ENCODE measurements at places on chromosomes 1 and 21. TPM values are rescaled to one million over a fixed set of nuclear protein-coding genes. Genes with fewer than 3 reads are reported as not detected.

PLEKHO1 gene
- 31.0 TPM for total RNA-seq

DMBX1 gene
- total RNA-seq = not detected

ZNF695 gene
- total RNA-seq = 2.7 TPM

PLPP3 gene
- total RNA-seq = 39.1 TPM

S100A7 gene
- total RNA-seq = not detected

LAD1 gene
- total RNA-seq = 0.09 TPM

AVPR1B gene
- 0.05 TPM for total RNA-seq

MPL gene
- total RNA-seq = not detected

- DNase-seq = no peak
Measured at GRCh38 chr1:9836632-9836960, 12.8 kb upstream of the CLSTN1 start.

DNA sequence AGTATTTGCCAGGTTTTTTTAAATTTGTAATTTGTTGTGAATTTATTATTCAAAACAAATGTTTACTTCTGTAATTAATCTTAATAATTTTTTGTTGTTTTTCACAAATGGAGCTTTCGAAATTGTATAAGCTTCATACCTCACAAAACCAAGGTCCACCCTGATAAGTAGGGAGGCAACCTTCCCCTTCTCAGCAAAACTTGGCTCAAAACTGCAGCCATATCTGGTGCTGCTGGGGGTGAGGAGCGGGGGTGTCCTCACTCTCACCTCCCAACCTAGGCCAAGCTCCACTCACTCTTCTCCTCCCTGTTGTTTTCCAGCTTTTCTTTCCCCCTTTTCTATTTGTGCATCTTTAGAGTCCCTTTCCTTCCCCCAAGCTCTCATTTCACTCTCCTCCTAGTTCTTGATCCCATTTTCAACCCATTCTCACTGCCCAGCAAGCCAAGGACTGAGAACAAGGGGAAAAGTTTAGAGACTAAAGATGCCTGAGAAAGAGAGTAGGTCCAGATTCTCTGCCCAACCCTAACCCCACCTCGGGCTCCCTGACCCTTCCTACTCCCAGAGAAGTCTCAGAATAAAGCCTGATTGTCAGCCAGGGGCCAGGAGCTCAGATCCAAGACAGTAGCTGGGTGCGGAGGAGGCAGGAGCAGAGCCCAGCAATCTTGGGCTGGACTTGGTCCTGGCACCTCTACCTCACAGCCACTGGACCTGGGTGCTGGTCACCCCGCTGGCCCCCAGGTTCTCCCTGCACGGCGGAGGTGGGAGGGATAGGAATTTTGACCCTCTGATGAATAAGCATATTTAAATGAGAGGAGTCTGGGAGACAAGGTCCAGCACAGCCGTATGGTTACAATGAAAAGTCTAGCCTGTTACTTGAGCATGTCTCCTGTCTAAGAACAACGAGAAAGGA lies 8.3 kb upstream of the CFAP45 start:
- DNase-seq = no peak

- DNase-seq = no peak
Measured at GRCh38 chr1:232936941-232937340, 13.5 kb upstream of the NTPCR start.

GRCh38 chr1:58581641-58582040 lies 4.6 kb upstream of the TACSTD2 start:
- DNase-seq = no peak

DNA sequence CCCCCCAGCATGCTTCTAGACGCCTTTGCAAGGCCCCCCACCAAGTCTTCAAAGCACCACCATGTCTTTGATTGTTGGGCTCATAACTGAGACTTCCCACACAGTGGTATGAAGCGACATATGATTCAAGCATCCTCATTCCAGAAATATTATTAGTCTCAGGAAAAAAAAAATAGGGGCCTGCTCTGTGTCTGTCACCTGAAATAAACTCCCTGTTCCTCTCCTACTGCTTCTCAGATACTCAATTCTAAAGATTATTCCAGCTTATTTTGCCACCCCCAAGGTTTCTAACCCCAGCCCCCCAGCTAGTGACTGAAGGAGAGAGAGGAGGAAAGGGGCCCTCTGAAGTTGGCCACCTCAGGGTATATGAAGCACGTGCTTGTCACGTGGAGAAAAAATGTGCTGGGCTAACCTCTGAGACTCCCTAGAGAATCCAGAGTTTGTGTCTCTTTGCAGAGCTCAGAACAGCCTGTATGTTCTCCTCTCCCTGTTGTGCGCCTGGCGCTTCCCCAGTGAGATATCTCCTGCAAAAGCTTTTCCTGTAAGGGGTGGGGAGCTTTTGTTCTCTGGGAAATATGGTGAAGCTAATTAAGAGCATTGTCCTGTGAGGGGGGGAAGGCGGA lies 35.9 kb upstream of the RASAL2 start:
- DNase-seq = peak; percentile 73

GRCh38 chr1:46284058-46284457 lies 19.4 kb downstream of the LRRC41 start:
- no peak for DNase-seq

- DNase-seq = peak; percentile 63
Measured at GRCh38 chr1:41021526-41022308, at the start of gene SLFNL1. Gene SLFNL1 (minus strand): TSS chr1:41021725. CDS start chr1:41020660, 1,065 bp downstream.

- peak; percentile 76 for DNase-seq
Measured at GRCh38 chr1:51303751-51304251, 26.6 kb downstream of the TTC39A start.

DNA sequence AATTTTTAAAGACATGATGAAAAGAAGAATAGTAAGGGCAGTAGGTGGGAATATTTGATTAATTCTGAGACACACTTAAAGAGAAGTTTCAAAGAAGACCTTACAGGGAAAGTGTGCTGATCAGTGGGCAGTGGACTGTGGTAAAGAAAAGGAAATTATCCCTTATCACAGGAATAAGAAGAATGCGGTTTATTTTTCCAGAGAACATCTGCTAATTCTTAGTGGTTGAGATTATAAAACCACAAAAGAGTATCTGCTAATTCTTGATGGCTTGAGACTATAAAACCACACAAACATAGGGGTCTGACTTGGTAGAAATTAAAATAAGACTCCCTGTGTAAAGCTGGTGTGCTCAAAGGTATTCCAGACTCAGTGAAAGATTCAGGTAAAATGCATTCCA lies 60.0 kb upstream of the KCTD3 start:
- DNase-seq = no peak

DNA sequence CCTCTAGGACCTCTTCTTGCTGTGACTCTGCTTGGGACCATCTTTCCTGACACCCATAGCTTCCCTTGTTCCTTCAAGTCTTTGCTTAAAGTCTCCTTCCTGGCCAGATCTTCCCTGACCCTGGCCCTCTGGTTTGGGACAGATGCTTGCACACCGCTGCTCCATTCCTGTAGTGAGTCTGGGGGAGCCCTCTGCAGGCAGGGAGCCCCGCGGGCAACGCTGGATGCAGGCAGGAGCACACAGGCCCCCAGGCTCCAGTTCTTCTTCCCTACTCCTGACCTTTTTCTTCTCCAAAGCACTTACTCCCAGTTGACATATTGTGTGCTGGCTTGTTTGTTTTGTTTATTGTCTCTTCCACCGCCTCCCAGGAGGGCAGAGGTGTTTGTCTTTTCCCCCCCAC lies 413.4 kb downstream of the CAMTA1 start:
- DNase-seq = no peak

DNA sequence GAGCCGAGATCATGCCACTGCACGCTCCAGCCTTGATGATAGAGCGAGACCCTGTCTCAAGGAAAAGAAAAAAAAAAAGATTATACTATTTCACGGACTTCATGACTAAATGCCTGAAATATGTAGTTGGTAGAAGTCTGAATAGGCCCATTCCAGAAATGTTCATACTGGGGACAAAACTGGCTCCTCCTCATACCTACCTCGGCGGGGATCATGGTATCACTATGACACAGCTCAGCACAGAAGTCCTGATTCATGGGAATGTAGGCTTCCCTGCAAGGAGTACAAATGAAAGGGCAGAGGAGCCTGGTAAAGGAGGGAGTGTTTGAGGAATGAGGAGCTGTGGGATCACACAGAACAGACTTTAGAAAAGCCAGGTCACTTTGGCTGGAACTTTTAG lies 5.0 kb downstream of the SPATA46 start:
- DNase-seq = no peak

DNA sequence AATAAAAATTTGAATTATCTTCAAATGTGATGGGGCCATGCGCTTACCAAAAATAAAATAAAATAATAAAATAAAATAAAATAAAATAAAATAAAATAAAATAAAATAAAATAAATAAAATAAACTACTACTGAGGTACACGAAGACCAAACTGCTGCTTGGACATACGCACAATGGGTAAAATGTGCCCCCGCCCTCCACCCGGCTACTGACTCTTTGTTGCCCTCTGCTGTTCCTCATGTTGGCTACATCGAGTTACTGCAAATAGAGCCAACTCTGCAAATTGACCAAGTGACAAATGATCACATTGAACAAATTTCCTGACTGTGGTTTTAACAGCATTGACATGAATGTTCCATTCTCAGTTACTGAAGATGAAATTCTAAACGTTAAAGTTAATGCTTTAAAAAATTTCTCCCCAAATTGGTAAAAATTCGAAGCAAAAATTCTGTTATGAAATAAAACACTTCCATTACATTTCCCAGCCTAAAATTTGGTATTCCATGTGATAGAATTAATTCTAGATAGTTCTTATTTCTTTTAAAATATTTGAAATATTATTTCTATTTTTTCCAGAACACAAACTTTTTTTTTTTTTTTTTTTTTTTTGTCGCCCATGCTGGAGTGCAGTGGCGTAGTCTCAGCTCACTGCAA lies 18.8 kb upstream of the MAP1LC3C start:
- peak; percentile 71 for DNase-seq

GRCh38 chr1:173329726-173330125 lies 122.6 kb upstream of the TNFSF4 start:
- no peak for DNase-seq

DNA sequence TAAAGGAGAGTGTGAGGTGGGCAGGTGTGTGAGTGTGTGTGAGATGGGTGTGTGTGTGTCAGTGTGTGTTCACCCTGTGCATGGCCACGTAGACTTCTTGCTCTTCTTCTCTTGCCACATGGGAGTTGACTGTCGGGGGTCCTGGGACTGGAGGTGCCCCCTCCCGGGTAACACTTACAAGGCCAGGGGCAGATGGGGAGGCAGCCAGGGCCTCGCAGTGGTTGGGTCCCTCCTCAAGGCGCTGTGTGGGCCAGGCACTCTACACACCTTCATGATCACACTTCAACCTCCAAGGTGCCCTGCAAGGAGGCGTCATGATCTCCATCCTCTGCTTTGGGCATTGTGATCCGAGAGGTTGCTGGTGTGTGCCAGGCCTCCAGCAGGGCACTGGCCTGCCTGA lies 2.3 kb downstream of the PLA2G2F start:
- no peak for DNase-seq

- no peak for DNase-seq
Measured at GRCh38 chr1:162007466-162007865, 16.2 kb downstream of the OLFML2B start.

DNA sequence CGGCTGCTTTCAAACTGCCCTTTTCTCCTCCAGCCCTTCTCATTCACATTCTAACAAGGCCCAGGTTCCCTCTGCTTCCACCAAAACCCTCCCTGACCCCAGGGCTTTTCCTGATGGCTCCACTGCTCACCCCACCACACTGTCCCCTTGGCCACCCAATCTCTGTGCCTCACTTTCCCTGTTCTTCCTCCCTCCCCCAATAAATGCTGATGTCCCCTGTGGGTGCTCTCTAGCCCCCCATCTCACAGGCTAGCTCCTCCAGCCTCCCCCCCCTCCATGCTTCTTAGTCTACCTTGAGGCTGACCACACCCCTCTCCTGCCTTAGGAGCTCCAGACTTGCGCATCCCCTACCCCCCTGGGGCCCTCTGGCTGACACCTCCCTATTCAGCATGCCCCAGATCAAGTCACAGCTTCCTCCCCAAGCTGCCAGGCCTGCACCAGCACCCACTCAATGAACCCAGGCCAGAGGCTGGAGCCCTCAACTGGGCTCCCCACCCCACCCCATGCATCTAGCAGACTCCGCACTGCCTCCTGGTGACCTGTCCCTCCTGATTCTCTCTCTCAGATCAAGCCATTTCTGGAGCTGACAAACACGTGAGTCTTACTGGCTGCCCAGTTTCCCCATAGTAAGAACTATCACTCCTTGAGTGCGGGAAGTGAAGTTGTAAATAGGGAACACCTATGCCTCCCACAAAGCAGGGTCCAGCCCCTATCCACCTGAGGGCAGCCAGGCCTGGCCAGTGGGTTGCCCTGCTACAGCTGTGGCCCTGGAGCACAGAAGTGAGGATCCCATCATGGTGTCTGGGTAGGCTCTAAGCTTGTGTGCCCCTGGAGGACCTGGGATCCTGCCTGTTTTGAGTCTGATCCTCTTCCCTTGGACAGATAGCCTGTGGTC lies 117.9 kb downstream of the DMRTB1 start:
- DNase-seq = no peak

GRCh38 chr1:212457740-212458338 lies 25.1 kb downstream of the NENF start:
- DNase-seq = peak; percentile 64

GRCh38 chr21:45535341-45536081 lies 6.7 kb downstream of the SLC19A1 start:
- no peak for DNase-seq

- peak; percentile 10 for DNase-seq
Measured at GRCh38 chr1:56676571-56677035, 31.5 kb downstream of the PRKAA2 start.

GRCh38 chr1:66436378-66437135 lies 97.4 kb upstream of the SGIP1 start:
- DNase-seq = peak; percentile 47

- no peak for DNase-seq
Measured at GRCh38 chr1:52168373-52169080, 26.6 kb downstream of the ZFYVE9 start.

DNA sequence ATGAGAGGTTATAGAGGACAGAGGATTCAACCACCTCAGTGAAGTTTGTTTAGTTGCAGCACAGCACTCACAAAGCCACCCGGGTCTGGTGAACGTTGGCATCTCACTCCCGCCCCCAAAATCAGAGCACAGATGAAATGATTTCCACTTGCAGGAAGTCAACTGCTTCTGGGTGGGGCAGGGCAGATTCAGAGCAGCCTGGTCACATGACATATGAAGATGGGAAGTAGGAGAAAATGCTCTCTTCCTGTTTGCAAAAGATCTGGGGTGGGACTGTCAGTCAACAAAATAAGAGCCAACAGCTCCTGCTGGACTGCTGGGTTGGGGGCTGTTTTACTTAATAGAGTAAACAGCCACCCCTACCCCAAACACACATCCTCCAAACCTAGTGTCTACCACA lies 43.2 kb downstream of the LRRC71 start:
- no peak for DNase-seq

DNA sequence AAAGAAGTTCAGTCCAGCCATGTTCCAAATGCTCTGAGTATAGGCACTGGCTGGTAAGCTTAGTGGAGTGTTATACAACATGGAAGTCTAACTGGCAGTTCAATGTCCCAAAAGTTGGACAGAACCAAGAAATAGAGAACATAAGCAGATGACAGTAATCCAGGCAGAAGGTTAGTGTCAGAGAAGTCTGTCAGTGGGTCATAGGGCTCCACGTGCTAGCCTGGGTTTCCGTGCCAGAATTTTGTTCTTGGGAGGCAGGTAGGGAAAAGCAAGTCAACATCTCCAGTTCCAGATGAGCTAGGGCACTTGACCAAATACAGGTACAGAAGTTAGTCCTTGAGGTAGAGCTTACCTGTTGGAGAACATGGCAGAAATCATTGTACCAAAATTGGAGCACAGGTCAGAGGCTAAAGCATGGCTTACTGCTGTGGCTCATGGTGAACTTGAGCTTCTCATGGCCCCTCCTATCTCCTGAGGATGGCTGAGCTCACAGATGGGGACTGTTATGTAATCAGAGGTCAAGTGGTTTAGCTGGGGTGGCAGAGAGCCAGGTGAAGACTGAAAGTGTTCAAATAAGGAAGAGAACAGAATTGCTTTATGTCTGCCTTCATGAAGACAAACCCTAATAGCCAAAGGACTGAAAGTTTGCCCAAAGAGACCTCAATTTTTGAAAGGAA lies 170.8 kb downstream of the NFIA start:
- DNase-seq = peak; percentile 33
